ENCODE measurements at places on chromosomes 7 and 10.

DNA sequence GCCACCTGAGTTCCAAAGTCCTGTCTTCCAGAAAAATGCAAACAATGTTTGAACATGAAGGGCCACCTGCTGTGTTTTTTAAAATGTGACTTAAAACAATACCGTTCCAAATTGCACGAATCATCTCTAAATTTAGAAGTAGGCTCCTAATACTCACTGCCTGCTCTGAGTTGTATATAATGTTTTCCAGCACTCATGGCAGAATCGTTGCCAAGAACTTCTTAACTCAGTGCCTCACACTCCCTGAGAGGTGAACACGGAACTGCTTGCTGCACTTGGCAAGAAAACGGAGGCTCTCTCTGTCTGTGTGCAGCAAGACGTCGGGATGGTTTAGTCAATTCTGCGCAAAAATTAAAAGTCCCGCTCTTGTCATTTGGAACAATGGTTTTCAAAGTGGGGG lies 757.3 kb upstream of the AUTS2 start:
- DNase-seq, result no peak

DNA sequence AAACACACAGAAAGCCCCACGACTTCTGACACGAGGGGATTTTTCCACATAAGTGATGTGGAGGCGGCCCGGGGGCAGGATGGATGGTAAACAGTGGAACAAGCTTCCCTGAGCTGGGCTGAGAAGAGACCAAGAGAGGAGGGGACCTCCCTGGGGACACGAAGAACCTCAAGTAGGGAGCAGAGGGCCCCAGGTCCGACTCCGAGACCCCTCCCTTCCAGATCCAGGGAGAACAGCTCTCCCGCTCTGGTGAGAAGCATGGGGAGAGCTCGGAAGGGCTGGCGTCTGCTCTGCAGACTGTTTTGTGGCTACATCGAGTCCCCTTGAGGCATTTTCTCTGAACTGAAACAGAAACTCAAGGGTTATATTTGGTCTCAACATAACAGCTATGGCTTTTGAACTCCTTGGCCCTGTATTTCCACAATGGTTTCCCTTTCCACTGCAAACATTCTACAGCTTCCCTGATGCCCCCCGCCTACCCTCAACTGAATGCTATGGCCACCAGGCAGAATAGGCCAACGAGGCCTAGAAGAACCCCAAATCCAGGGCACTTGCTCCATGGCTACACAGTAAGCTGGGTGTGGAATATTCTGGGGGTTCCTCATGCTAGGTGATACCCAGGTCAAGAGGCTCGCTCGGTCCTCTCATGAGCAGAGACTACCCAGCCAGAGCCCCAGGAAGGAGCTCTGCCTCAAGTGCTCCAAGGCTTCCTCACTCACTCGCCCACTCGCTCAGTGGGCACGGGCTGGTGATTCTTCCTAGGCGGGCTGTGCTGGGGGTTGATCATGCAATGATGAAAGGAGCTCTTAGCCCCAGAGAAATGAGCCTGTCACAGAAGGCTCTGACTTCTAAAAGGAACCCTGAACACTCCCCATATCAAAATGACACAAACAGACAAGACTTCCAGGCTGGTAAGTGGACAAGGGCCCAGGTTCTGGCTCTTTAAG lies 47.5 kb downstream of the FAM53B start:
- DNase-seq, result no peak

DNA sequence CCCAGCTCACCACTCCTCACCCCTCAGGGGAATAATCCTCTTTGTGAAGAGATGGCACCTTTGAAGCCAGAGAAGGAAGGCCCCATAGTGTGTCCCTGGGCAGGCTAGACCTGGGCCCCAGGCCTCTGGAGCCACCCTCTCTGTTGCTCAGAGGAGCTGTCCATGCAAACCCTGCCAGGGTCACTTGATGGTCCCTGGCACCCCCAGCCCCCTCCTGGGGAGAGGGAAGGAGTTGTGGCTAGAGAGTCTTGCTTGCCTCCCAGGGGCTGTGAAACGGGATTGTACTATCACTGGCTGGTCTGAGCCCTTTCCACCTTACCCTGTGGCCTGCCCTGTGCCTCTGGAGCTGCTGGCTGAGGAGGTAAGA lies 5.8 kb downstream of the GHRHR start:
- DNase-seq, result no peak

DNA sequence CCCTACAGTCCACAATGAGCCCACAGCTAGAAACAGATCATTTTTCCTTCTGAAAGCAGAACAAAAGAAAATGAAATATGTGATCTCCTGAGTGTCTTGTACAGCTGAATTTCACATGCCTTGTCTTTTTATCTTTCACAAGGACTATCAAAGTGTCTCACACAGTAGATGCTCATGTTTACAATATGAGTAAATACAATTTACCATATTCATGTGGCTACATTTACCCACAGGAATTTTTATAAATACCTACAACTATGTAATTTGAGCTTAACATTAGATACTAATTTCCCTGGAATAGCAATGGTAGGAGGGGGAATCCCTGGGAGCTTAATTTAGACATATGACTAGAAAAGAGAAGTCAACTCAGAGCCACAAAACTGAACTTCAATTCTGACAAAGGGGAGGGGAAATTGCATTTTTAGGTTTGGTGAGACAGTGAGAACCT lies 186.2 kb downstream of the MACC1 start:
- no peak for DNase-seq

GRCh38 chr7:139505563-139505962 lies 17.9 kb upstream of the CLEC2L start:
- DNase-seq, result no peak

- no peak for DNase-seq
Observed at GRCh38 chr7:94875201-94875600, 32.2 kb upstream of the PPP1R9A start.

GRCh38 chr10:132027423-132027983 lies 38.2 kb upstream of the JAKMIP3 start:
- DNase-seq, result no peak

GRCh38 chr7:38220452-38220851 lies 42.4 kb downstream of the STARD3NL start:
- DNase-seq, result no peak

GRCh38 chr10:58886406-58886805 lies 290.0 kb upstream of the PHYHIPL start:
- DNase-seq, result no peak

DNA sequence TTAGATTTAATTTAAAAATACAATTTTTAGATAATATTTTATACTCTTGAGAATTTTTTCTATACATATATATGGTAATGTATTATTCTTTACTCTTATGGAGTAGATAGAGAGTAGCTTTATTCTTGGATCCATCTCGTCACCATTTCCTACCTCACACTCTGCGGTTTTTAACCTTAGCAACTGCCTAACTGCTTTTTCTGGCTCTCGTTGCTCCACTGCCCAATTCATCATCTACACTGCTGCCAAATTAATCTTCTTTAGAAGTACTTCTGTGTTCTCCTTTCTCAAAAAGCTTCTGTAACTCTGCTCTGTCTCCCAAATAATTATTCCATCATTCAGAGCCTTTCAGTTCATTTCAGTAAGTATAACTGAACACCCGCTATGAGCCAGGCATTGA lies 35.3 kb downstream of the CAPZA2 start:
- no peak for DNase-seq

Data from stimulated activated CD4-positive, alpha-beta T cell treated with anti-CD3 and anti-CD28 coated beads, Interleukin-4, amount 100 ng/mL, for 4 hours (primary cell).